Cardiac septum (tissue), 1 donor: ENCODE measurements at places on chromosomes 7 and 10.

DNA sequence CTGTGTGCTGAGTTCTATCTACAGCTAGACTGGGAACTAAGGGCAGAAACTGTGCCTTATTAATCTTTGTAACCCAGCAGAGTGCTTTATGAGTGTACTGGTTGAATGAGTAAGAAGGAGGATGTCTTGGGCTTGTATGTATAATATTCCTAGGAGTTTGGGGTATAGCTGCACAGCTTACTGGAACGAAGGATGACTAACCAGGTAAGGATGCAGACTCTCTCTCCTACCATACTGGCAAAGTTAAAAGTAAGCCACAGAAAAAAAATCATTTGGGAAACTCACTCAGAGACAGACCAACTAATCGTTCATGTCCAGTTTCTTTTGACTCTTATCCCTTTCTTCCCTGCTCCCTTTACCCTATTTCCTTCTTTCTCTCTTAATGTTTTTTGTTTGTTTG is 1.4 kb upstream of the DHTKD1 start:
- DNase-seq = no peak

GRCh38 chr10:42990721-42991441 is 86.0 kb upstream of the RET start:
- no peak for DNase-seq

DNA sequence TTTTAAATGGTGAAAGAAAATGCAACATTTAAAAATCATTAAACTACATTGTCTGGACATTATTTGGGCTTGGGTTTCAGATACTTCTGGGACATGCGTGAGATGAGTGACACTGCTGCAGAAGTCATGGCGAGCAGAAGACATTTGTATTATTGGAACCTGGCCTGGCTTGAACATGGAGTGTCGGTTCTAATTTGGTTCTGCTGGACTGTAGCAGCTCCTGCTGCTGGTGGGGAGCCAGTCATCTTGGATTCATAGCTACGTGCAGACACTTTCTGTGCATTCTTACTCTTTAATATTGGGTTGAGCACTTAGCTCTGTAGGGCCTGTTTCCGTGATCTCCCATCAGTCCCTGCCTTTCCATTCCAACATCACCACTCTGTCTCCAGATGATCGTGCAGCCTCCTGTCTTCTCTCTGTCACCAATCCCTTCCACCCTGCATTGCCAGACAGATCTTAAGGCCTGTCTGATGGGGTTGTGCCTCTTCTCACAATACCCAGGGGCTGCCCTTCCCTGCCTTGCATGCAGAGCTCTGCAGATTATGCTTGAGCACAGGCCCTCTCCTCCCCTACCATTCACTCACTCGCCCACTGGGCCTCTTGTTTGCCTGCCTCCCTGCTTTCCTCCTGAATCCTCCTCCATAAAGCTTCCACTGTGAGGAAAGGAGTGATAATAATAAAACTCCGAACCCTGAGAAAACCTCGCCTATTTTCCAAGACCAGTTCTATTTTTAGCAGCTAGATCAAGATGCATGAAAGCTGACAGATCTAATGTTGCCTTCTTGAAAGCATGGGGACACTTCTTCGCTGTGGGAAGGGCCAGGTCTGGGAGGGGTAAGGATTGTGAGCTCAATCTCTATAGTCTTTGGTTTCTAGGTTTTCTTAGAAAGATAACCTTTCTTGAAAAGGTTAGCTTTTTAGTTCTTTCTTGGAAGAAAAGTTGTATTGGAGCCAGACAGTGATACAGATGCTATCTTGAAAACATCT is 32.9 kb downstream of the CELF2 start:
- DNase-seq = no peak

- peak; percentile 87 for DNase-seq
These were observed 140.4 kb upstream of the AUTS2 start for GRCh38 chr7:69457595-69458504.

DNA sequence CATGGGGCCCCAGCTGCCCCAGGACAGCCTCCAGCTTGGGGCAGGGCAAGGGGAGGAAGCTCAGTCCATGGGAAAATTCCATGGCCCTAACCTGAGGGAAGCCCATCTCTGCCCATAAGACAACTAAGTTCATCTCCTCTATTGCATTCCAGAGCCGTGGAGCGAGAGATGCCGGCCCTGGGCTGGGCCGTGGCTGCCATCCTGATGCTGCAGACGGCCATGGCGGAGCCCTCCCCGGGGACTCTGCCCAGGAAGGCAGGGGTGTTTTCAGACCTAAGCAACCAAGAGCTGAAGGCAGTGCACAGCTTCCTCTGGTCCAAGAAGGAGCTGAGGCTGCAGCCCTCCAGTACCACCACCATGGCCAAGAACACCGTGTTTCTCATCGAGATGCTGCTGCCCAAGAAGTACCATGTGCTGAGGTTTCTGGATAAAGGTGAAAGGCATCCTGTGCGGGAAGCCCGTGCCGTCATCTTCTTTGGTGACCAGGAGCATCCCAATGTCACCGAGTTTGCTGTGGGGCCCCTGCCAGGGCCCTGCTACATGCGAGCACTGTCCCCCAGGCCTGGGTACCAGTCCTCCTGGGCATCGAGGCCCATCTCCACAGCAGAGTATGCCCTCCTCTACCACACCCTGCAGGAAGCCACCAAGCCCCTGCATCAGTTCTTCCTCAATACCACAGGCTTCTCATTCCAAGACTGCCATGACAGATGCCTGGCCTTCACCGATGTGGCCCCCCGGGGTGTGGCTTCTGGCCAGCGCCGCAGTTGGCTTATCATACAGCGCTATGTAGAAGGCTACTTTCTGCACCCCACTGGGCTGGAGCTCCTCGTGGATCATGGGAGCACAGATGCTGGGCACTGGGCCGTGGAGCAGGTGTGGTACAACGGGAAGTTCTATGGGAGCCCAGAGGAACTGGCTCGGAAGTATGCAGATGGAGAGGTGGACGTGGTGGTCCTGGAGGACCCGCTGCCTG is 4.3 kb downstream of the AOC1 start:
- DNase-seq = no peak
